ENCODE measurements at places on chromosomes 1 and 21.

DNA sequence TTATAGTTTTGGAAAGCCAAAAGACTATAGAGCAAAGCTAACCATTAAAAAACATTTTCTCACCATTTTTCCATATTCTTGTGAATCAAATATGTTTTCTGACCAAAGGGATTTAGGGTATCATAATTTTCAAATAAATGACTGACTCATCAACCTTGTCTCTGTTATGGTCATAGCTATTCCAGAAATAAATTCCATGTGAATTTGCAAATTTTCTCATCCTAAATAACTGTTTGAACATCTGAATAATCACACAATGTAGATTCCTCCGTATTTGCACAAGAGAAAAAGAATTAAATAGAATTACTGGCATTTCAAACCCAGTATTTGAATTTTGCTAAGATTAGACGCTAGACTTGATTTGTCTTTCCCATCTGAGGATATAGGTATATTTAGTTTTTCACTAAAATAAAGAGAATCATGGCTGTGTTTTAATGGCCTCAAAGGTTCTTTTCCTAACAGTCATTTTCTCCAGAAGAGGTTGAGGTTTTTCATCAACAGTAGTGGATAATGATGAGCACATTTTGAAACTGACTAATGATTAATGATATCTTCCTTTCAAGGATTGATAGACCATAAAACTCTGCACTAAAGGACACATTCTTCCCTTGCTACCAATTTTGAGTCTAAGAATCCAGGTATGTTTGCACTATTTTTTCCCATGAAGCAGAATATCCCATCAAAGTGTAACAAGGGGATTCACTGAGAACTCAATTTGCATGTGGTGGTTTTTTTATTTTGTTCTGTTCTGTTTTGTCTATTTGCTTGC lies 9.5 kb upstream of the DUSP23 start:
- DNase-seq: no peak

GRCh38 chr1:163068716-163069115 lies 445 bp upstream of the RGS4 start:
- DNase-seq: no peak

DNA sequence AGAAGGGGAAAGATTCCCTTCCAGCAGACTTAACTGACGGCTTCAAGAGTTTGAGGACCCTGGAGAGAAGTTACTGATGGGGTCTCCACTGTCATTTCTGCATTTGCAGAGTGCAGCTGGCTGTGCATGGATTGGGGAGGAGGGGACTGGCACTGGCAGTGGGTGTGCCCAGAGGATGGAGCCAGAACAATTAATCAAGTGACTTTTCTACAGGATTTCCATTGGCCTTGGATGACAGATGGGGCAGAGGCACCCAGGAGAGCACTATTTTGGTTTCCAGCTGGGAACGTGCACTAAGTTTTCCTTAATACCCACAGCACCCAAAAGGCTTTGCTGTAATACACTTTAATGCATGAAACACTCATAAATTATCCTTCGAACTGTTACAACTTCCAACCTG lies 1.3 kb downstream of the NGF start:
- no peak for DNase-seq

GRCh38 chr1:234603221-234604204 lies 6.5 kb downstream of the IRF2BP2 start:
- DNase-seq: no peak

DNA sequence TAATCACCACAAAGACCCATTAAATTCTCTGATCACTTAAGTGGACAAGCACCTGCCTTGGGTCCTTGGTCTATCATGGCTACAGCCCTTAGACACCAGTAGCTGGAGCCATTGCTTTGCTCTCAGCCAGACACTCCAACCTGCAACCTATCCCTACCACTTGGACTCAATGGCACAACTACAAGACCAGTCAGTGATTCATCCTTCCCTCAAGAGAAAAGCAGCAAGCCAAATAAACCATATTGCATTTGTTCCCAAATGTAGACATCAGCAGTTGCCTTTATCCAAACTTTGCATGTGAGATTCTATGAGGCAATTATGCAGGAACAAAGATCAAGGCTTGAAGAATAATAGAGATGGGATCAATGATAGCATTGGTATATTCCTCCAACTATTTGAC lies 263.4 kb downstream of the HHIPL2 start:
- no peak for DNase-seq

DNA sequence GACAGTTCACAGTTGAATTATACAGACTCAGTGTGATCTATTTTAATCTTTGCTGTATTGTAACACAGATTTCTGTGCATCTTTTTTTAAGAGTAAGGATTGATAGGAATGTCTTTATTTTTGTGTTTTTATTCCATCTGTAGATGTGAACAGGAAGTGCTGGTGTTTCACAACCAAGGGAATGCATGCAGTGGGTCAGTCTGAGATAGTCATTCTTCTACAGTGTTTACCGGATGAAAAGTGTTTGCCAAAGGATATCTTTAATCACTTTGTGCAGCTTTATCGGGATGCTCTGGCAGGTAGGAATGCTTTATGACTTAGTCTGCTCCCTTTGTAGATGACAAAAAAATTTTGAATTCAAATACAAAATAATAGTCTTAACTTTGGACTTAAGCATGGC lies 84.5 kb downstream of the CC2D1B start:
- no peak for DNase-seq

DNA sequence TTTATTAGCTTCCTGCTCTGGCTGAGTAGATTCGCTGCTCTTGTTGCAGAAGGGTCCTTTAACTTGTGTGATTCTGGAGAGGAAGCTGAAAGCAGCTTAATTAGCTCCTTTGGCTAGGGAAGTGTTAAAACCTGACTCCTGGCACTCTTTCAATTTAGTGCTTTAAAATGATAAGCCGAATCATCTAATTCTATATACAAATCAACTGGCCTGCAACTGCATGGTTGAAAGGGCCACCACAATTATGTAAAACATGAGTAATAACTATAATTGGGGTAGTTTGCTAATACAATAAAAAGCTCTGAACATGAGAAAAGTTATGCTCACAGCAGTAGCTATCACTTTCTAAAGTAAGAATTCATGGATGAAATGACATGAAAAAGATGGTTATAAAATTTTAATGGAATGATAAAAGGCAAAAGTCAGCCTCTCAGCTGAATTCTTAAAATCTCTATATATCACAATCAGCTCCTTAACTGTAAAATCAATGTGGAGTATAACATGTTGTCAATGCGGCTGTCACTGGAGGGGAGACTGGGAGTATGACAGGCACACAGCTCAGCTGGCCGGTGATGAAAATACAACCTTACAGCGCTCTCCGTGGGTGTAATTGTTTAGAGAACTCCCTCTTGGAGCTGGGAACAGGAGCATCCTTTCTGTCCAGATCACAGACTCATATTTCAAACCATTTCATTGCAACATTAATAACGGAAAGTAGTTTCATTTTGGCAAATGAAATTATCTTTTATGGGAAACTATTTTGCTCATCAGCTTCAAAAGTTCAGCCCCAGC lies 324.4 kb downstream of the KCTD3 start:
- DNase-seq: no peak

DNA sequence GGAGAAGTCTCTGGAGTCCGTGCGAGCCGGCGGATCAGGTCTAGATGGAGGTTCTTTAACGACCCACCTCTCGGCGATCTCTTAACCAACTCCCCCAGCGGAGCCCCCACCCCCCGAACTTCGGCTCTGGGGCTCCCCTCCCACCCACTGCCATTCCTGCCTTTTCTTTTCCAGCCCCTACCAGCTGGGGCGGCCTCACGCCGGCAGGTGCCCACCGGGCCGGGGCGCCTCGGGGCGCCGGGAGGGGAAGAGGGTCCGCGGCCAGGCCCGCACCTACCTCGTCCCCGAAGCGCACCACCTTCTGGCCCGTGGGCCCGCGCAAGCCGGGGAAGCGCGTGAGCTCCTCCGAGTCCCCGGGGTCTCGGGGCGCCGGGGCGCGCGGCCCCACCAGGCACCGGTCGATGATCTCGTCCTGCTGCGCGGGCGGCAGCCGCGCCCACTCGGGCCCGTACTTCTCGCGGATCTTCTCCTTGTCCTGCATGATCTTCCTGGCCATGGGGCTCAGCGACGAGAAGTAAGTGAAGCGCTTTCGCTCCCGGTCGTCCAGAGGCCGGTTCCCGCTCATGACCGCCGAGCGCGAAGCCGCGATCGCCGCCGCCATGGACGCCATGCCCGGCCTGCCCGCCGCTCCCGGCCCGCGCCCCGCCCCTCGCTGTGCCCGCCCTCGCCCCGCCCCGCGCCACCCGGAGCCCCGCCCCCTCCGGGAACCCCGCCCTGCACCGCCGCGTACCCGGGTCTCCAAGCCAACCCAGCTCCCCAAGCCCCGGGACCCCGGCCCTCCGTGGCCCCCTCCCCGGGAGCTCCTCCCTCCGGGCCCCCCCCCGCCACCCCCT lies at the start of gene C1orf198:
Gene C1orf198, minus strand, starts transcription at position 619 of the 833 bp plus-strand sequence. Its CDS starts 9 bp downstream, at position 610.
- no peak for DNase-seq

- no peak for DNase-seq
Measured at GRCh38 chr1:222889440-222889839, 74.6 kb downstream of the DISP1 start.

GRCh38 chr1:48654606-48655210 lies 122.0 kb downstream of the BEND5 start:
- DNase-seq: no peak

DNA sequence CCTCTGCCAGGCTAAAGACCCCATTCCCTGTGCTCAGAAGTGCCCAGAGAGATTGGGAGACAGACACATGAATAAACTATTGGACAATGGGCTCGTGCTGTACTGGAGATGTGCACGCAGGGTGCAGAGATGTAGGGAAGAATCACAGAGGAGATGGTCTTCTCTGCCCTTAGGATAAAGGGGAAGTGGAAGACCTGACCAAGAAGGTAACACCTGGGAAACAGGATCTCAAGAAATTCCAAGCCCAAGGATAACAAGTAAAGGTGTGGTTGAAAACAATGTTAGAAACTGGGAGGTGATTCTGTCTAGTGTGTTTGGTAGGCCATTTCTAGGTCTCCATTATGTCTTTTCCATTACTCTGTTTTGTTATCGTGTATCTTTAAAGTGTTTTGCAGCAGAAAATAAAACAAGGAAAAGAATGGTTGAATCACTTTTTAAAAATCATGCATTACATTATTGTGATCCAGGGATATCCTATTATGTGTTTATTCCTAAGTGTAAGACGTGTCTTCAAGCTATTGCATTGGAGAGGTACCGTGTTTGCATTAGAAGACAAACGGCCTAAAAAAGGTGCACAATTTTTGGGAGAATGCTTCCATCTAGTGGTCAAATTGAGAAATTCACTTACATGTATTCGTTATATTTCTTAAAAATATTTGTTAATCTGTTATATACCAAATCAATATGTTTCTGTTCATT lies 40.8 kb upstream of the KCTD3 start:
- DNase-seq: no peak

DNA sequence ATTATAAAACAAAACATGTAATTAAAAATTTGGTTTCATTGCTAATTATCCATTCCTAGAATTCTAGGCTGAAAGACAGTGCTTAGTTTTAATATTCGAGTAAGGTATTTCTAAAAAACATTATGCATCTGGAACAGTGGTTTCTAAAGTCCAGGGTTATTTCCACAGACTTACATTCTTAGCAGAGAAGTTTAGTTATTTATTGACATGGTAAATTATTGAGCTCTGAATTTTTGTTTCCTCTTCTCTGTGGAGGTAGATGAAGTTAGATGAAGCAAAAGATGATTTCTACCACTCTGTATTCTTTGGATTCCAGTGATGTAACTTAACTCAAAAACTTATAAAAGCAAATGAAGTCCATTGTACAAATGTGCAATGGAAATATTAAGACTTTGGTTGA lies 709.4 kb downstream of the MRPL39 start:
- no peak for DNase-seq

DNA sequence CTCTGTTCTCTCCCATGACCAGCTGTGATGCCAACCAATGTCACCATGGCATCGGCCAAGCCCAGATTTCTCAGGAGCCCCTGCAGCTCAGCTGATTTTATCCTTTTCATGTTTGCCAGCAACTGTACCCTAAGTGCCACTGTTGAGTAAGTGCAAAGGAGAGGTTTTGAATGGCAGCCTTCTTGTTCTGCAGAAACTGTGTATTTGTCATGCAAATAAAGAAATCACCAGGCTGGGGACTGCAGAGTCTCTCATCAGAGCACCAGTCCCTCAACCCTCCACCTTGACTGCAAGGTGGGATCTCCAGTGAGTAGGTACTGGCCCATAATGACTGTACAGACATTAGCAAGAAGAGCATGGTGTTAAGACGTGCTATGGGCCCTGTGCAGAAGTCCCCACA lies 26.6 kb downstream of the C8B start:
- DNase-seq: no peak

GRCh38 chr1:46301406-46301807 lies 2.0 kb downstream of the LRRC41 start:
- no peak for DNase-seq

DNA sequence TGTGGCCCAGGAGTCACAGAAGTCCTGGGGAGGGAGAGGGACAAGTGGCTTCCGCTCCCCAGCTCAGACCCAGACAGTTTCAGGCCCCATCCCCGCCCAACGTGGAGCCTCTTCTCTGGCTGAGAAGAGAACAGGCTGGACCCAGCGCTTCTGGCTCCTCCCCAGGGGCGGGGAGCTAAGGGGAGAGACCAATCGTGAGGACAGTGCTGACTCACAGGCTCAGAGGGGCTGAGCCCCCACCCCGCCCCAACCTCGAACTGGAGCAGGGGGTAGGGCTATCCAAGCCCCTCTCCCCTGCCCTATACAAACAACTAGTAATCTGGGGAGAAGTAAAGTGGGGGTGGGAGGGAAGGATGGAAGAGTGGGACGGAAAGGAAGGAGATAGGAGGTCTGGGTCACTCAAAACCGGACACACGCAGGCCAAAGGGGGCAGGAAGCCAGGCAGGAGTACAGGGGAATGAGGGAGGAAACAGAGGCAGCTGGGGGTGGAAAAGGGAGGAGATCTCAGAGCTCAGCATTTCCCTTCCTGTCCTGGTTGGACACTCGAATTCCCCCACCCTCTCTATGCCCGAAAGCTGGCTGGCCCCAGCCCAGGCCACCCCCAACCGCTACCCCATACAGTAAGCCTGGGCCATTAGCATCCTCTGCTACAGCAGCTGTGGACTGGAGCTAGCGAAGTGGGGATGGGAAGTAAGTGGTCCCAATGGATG lies at the start of gene SHC1:
Gene SHC1, minus strand, starts transcription at position 117 of the 710 bp plus-strand sequence. CDS start 221 bp downstream, outside the sequence.
- no peak for DNase-seq

DNA sequence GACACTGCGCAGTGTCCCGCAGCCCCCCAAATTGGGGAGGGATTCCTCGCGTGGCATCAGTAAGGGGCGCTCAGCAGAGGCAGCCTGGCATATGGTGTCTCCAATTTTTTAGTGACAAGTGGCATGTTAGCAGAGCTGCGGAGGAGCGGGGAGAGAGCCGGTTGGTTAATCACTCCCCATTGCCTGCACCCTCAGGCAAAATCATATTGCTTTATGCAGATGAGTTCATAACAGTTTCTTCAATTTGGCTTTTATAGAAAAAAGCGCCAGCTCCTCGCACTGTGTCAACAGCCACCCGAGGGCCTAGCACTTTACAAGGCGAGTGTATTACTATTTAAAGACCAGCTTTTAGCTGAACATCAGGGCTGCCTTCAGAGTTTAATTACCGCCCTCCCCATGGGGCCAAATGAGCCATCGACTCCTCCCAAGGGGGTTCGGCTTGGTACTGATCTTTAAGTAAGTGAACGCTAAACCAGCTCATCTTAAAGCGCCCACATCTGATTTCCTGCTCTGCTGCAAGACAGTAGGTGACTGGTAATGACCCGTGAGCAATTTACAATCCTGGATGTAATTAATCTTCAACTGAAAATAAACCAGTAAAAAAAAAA lies 298.9 kb downstream of the DSCAM start:
- DNase-seq: no peak

GRCh38 chr1:55679971-55680370 lies 464.8 kb upstream of the USP24 start:
- no peak for DNase-seq

GRCh38 chr1:217462666-217463065 lies 168.2 kb downstream of the GPATCH2 start:
- no peak for DNase-seq
